ENCODE measurements at places on chromosomes 6 and 20.

DNA sequence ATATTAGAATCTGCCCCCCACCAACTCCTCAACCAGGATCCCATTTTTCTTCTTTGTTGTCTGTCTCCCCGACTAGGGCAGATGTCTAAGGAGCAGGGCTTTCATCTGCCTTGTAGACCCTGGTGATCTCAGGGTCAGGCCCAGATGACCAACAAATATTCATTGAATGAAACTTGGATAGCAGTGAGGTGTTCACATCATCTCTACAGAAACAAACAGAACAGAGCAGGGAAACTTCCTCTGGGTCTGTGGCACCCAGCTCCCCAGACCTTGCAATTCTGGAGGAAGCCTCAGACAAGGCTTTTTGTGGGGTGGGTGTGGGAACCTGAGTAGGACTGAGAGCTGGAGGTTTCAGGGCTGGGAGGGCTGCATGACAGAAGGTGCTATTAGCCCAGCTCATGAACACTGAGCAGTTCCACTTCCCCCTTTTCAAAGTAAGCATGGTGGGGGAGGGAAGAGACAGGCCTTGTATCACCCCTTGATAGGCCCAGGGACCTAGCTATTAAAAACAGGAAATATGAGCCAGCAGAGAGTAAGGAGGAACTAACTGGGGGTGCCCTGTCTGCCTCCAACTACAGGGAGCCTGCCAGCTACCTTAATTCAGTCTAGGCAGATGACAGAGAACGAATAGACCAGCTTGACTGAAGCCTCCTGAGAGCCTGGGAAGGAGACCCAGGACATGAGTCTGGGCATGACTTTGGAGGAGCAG is 37.3 kb upstream of the TOP1 start:
- no peak overlapping the region for H3K4me3 ChIP-seq
- no peaks in the 10 kb centered on the region for H3K4me1 ChIP-seq
- H3K27me3 ChIP-seq, result no peaks in the 10 kb centered on the region
- no peak for DNase-seq
- no peaks in the 10 kb centered on the region for H3K36me3 ChIP-seq
- H3K27ac ChIP-seq, result no peak overlapping the region

DNA sequence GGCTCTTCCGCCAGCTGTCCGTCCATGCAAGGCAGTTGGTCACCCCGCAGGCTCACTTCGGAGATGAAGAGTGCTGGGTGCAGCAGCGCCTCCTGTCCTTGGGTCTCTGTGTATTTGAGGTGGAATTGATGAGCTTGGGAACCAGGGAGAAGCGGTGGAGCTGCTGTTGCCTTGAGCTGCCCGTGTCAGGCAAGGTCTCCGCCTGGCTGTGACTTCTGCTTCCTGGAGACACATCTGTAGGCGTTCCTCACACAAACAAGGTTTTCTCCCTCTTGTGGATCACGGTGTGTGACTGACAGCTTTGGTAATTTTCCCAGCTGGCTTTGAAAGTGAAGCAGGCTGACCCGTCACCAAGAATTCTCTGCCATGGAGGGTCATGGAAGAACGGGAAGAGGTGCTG is 2.5 kb upstream of the SLC17A9 start:
- no peaks in the 10 kb centered on the region for H3K27me3 ChIP-seq
- no peaks in the 10 kb centered on the region for H3K36me3 ChIP-seq
- no peak overlapping the region for H3K4me3 ChIP-seq
- H3K27ac ChIP-seq, result no peak overlapping the region
- DNase-seq, result no peak

GRCh38 chr6:104252276-104252675 is 607.4 kb downstream of the HACE1 start:
- no peaks in the 10 kb centered on the region for H3K27me3 ChIP-seq
- no peak overlapping the region for H3K4me3 ChIP-seq
- no peak overlapping the region for H3K27ac ChIP-seq
- H3K36me3 ChIP-seq, result no peaks in the 10 kb centered on the region
- DNase-seq, result no peak
- no peaks in the 10 kb centered on the region for H3K4me1 ChIP-seq

GRCh38 chr20:21615617-21616080 is 89.8 kb upstream of the PAX1 start:
- no peaks in the 10 kb centered on the region for H3K36me3 ChIP-seq
- H3K27me3 ChIP-seq, result peaks cover 28% of the 10 kb centered on the region
- no peak overlapping the region for H3K4me3 ChIP-seq
- peak; percentile 25 for DNase-seq
- H3K27ac ChIP-seq, result no peak overlapping the region

GRCh38 chr20:19880256-19881079 is 122.4 kb downstream of the RIN2 start:
- no peak for DNase-seq
- no peak overlapping the region for H3K4me3 ChIP-seq
- no peaks in the 10 kb centered on the region for H3K36me3 ChIP-seq
- H3K27me3 ChIP-seq, result no peaks in the 10 kb centered on the region
- H3K27ac ChIP-seq, result no peak overlapping the region

GRCh38 chr6:90184334-90185298 is 112.0 kb downstream of the BACH2 start:
- H3K27me3 ChIP-seq, result no peaks in the 10 kb centered on the region
- peaks cover 42% of the 10 kb centered on the region for H3K4me1 ChIP-seq

- no peak overlapping the region for H3K27ac ChIP-seq
- no peak for DNase-seq
- no peaks in the 10 kb centered on the region for H3K36me3 ChIP-seq
- no peak overlapping the region for H3K4me3 ChIP-seq
- no peaks in the 10 kb centered on the region for H3K4me1 ChIP-seq
Measured at GRCh38 chr6:85473748-85474147, 23.9 kb downstream of the NT5E start.

DNA sequence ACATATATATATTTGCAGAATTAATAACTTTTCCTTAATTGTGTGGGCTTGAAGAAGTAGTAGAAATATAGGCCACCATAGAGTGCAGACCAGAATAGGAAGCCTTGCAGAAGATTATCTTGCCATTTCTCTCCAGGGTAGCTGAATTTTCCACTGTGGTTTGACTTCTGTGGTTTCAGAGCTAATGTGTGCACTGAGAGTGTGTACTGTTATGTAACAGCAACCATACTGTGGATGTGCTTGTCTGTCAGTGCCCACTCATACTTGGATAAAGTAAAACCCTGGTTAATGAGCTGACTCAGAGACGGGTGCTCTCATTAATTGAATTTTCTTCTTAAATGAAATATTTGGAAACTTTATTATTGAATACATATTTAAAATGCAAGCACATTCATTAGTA is 57.2 kb downstream of the CEP43 start:
- no peak overlapping the region for H3K27ac ChIP-seq
- no peaks in the 10 kb centered on the region for H3K27me3 ChIP-seq
- no peaks in the 10 kb centered on the region for H3K4me1 ChIP-seq
- H3K4me3 ChIP-seq, result no peak overlapping the region
- H3K36me3 ChIP-seq, result no peaks in the 10 kb centered on the region

GRCh38 chr6:157157258-157157657 is 166.1 kb downstream of the TMEM242 start:
- peaks cover 5% of the 10 kb centered on the region for H3K36me3 ChIP-seq
- H3K4me3 ChIP-seq, result no peak overlapping the region
- H3K27ac ChIP-seq, result no peak overlapping the region
- DNase-seq, result no peak
- H3K27me3 ChIP-seq, result no peaks in the 10 kb centered on the region

DNA sequence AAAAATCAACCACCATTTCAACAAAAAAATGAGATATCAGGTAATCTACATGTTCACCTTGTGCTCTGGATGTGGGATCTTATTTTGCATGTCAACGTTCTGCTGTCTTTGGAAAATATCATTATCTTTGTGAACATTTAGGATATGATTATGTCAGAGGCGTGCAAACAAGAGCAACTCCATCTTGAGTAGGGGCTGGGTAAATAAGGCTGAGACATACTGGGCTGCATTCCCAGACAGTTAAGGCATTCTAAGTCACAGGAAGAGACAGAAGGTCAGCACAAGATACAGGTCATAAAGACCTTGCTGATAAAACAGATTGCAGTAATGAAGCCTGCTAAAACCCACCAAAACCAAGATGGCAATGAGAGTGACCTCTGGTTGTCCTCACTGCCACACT is 28.8 kb upstream of the ZBTB24 start:
- H3K4me3 ChIP-seq, result no peak overlapping the region
- H3K36me3 ChIP-seq, result no peaks in the 10 kb centered on the region
- peaks cover 12% of the 10 kb centered on the region for H3K4me1 ChIP-seq
- no peaks in the 10 kb centered on the region for H3K27me3 ChIP-seq
- H3K27ac ChIP-seq, result no peak overlapping the region

- H3K4me3 ChIP-seq, result no peak overlapping the region
- peaks cover 13% of the 10 kb centered on the region for H3K4me1 ChIP-seq
- H3K36me3 ChIP-seq, result no peaks in the 10 kb centered on the region
- H3K27me3 ChIP-seq, result no peaks in the 10 kb centered on the region
- peak; percentile 77 for DNase-seq
Measured at GRCh38 chr20:62500237-62500864, 24.6 kb upstream of the GATA5 start.

- no peak for DNase-seq
- H3K36me3 ChIP-seq, result no peaks in the 10 kb centered on the region
- H3K4me3 ChIP-seq, result no peak overlapping the region
- no peaks in the 10 kb centered on the region for H3K27me3 ChIP-seq
- H3K27ac ChIP-seq, result no peak overlapping the region
Measured at GRCh38 chr6:137820425-137820824, 46.6 kb upstream of the TNFAIP3 start.

- H3K27me3 ChIP-seq, result no peaks in the 10 kb centered on the region
- peak overlapping the region; percentile 81 for H3K27ac ChIP-seq
- peaks cover 66% of the 10 kb centered on the region for H3K4me1 ChIP-seq
- H3K36me3 ChIP-seq, result no peaks in the 10 kb centered on the region
- DNase-seq, result no peak
Measured at GRCh38 chr6:136039185-136039584, 187.7 kb downstream of the PDE7B start.

- no peaks in the 10 kb centered on the region for H3K36me3 ChIP-seq
- H3K4me1 ChIP-seq, result no peaks in the 10 kb centered on the region
- H3K27me3 ChIP-seq, result no peaks in the 10 kb centered on the region
- H3K4me3 ChIP-seq, result peak overlapping the region; percentile 27
- no peak for DNase-seq
Measured at GRCh38 chr20:37669773-37670236, 24.0 kb upstream of the CTNNBL1 start.

DNA sequence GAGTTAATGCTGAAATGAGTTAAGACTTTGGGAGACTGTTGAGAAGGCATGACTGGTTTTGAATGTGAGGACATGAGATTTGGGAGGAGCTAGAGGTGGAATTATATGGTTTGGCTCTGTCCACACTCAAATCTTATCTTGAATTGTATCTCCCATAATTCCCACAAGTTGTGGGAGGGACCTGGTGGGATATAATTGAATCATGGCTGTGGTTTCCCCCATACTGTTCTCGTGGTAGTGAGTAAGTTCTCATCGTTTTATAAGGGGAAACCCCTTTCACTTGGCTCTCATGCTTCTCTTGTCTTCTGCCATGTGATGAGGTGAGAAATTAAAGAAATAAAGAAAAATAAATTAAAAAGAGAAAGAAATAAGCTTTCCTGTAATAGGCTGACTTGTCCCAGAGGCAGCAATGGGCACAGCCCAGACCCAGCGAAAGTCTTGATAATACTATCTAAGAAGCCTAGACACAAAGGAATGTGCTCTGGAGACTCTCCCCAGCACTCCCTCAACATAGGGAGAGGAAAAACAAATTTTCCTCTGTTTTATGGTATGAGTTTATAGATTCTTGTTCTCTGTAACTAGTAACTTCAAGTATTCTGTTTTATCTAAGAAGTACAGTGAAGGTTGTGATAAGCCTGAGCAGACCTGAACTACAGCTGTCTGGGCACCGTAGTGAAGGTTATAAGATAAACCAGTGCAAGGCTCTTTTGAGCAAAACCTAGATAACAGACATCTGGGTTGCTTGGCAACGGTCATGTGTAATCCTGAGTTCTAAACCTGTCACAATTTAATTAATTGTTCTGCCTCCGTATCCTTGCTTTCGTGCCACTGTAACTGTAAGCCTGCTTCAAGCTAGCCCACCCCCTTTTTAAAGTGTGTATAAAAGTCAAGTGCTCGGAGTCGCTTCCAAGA is 88.9 kb upstream of the ECI2 start:
- no peaks in the 10 kb centered on the region for H3K4me1 ChIP-seq
- H3K4me3 ChIP-seq, result no peak overlapping the region
- no peaks in the 10 kb centered on the region for H3K27me3 ChIP-seq
- H3K27ac ChIP-seq, result no peak overlapping the region
- H3K36me3 ChIP-seq, result no peaks in the 10 kb centered on the region

DNA sequence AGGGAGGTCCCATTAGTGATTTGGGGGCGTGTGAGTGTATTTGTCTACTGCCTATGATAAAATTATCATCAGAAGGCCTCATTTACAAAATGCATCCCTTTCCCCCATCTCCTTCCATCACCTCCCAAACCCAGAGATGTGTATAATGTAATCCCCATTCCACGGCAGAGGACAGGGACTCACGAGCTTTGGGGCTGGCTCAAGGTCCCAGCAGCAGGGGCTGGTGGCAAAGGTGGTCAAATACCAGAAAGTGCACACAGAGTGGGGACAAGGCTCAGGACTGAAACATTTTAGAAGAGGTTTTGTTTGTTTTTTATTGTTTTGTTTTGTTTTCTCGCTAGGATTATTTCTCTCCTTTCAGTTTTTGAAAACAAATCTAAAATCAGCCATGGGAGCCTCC is 68.5 kb upstream of the TOP1 start:
- no peak overlapping the region for H3K4me3 ChIP-seq
- no peak for DNase-seq
- H3K27me3 ChIP-seq, result no peaks in the 10 kb centered on the region
- H3K36me3 ChIP-seq, result no peaks in the 10 kb centered on the region

DNA sequence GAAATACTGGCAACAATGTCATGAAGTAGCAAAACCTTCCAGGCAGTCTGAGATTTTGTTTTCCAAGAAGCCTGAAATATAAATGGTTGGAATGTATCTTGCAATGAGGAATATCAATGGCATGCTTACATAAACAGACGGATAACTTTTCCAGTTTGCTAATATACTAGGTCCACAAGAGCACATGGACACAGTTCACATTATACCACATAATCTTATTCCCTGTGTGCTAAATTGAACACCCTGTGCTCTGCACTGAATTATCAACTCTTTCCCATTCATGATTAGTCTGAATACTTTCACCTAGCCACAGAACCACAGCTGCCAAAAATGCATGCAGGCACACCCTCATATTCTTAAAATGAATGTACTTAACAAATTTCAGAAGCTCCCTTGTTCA is 274.3 kb downstream of the COL12A1 start:
- H3K4me3 ChIP-seq, result no peak overlapping the region
- H3K27ac ChIP-seq, result no peak overlapping the region
- no peak for DNase-seq
- H3K4me1 ChIP-seq, result no peaks in the 10 kb centered on the region
- no peaks in the 10 kb centered on the region for H3K36me3 ChIP-seq

- no peak overlapping the region for H3K27ac ChIP-seq
- H3K4me3 ChIP-seq, result no peak overlapping the region
- DNase-seq, result no peak
- peaks cover 10% of the 10 kb centered on the region for H3K4me1 ChIP-seq
Measured at GRCh38 chr6:20632696-20633095, 98.4 kb downstream of the CDKAL1 start.
